ENCODE measurements at places on chromosomes 5 and 9.
A peak's percentile ranks its signal among the peaks of the same experiment; 100 is the strongest.

DNA sequence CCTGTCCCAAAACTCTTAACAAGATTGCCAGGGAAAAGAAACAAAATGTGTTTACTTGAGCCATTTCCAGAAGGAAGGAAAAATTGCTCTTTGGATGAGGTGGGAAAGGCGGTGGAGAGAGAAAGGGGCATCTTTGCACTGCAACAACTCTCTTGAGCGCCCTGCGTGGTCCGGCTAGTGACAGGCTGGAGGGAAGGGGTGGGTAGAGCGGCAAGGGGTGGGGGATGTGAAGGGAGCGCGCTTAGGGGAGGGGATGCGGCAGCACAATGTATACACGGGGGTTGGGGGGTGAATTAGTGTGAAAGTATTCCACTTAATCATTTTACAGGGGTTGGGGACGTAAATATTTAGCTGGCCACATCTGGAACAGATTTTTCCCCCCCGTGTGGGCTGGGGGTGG is 1.3 kb downstream of the FGF10 start:
- DNase-seq: no peak

DNA sequence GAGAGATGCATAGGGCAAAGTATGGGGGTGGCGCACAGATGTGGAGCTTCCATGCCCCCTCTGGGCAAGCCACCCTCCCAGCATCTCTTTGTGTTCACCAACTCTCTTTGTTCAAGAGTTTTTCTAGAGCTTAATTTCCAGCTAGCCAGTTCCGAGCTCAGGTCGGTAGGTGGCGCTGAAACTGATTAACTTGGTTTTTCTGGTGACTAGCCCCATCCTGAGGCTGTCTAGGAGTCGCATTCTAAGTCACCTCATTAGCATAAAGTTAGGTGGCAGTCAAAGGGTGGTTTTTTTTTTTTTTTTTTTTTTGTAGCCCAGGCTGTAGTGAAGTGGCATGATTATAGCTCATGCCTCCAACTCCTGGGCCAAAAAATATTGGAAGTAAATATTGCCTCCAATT is 476.4 kb downstream of the KDM4C start:
- peak; percentile 42 for DNase-seq

DNA sequence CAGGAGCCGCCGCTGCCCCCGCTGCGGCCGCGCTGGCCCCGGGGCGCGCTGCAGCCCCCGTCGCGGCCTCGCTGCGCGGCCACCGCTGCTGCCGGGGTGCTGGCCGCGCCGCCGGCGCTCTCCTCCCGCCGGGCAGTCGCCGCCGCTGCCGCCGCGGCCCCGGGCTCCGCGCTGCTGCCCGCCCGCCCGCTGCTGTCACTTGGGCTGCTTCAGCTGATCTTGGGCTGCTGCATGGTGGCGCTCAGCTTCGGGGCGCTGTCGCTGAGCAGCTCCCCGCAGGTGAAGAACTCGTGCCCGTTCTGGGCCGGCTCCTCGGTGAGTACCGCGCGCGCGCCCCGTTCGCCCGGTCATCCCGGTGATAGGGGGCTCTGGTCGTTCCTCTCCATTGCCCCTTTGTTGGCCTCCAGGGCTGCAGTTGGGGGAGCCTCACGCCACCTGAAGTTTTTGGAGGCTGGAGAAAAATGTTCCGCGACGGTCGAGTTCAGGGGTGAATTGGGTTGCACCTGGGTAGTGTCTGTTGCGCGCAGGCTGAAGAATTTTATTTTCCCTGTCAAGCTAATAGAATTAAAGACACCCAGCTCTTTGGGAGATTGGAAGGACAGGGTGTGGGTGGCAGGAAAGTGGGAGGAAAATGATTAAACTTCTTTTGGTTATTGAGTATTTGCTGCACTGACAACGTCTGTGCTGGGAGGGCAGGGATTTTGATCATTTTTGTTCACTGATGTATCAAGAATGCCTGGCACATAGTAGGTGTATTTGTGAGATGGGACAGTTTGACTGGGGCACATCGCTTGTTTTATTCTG is 596 bp downstream of the ENTREP1 start:
- DNase-seq: no peak

DNA sequence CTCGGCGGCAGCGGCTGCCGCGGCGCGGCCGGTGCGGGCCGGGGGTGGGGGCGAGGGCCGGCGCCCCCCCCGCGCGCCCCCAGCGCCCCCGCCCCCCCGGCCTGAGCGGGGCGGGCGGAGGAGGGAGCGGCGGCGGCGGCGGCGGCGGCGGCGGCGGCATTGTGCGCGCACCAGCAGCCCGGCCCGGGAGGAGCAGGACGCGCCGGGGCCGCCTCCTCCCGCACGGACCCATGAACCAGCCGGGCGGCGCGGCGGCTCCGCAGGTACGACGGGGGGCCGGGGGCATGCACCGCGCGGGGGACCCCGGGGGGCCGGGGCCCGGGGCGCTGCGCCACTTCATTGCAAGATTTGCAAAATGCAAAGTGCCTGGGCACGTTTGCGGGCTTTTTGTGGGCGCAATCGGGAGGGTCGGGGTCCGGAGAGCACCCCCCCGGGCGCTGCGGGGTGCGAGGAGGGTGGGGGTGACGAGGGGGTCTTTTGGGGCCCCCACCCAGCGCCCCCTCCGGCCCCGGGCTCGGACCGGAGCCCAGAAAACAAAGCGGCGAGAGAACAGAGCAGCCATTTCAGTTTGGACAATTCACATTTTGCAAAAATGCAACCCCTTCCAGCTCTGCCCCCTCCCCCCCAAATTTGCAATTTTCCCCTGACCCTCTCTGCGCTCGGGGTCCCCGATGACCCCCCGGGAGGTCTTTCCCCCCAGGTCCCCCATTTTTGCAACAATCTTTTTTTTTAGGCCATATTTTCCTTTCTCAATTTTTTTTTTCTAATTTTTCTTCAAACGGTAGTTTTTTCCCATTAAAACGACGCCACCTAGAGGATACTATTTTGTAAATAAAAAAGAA is at the start of gene ZNF618:
Gene ZNF618, plus strand, starts transcription at position 159 of the 842 bp plus-strand sequence. Its CDS starts 72 bp downstream, at position 231.
- DNase-seq: no peak

DNA sequence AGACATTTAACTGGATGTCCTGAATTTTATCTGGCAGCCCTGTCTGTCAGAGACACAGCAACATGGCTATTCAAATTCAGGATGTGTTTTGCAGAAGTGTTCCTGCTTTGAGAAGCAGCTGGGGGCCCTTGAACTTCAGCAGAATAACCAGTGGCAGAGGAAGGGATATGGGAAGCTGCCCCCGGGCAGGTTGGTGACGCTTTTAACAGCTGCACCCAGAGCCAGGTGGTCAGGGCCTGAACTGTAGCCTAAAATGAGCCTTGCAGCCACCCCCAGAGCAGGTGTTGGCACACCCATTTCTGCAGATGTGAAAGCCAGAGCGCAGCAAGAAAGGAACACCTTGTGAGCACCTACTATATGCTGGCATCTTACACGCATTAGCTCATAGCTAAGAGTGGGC is 128.7 kb upstream of the BOD1 start:
- no peak for DNase-seq

- no peak for DNase-seq
These were observed 51.9 kb downstream of the NEURL1B start for GRCh38 chr5:172692981-172693380.

DNA sequence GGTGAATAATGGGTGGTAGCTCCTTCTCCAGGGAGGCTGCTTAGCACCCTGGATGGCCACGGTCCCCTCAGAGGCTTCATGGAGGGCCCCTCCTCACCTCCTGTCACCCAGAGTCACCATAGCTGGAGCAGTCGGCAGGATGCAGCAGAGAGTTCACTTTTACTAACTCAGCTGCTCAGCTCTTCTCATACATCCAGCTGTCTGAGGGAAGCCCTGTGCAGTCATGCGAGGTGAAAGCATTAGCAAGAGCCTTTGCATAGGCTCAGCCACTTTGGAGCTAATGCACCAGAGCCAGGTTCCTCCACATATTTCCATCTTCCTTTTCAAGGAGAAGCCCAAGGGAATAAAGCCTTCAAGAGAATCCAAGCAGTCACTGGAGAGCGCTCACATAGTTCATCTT is 499.2 kb downstream of the BNC2 start:
- DNase-seq: no peak

GRCh38 chr5:56640763-56641406 is 174.5 kb upstream of the MAP3K1 start:
- DNase-seq: no peak

DNA sequence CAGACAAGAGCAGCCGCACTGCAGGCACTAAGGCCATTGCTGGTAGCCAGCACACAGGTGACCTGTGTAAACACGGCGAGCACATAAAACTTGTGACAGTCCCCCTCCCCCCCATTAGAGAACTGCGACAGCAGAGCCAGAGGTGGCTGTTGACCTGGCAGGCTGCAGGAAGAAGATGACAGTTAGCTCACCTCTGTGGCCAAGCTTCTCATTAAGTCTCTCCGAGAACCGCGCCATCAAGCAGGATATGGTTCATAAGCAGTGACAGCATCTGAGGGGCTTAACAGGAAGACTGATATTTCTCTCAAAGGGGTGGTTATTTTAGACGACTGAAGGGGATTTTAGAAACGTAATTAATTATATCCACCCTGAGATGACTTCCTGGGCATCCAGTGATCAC is 5.2 kb downstream of the SURF4 start:
- DNase-seq: peak; percentile 82

DNA sequence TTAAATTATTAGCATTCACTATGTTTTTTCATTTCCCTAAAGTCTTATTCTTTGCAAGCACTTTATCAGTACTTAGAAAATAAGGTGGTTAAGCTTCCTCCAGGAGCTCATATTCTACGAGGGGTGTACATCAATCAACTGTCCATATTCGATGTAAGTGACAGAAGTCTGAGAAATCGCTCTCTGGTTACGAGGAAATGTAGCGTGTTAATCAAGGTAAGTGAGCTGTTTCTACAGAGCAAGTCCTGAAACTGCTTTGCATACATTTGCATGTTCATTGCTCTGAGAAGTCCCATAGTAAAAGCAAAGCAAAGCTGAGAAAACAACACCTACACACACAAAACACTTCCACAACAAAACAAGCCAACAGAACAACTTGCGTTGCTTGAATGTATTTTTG is 893.9 kb upstream of the DMAC1 start:
- no peak for DNase-seq

- no peak for DNase-seq
These were observed 1099.7 kb downstream of the DTWD2 start for GRCh38 chr5:117888688-117889087.

- DNase-seq: no peak
These were observed 51.2 kb downstream of the MEF2C start for GRCh38 chr5:88831816-88832215.

GRCh38 chr9:131954299-131954698 is 125.4 kb downstream of the MED27 start:
- peak; percentile 26 for DNase-seq

- DNase-seq: no peak
These were observed 225.8 kb downstream of the PAX5 start for GRCh38 chr9:36808251-36808650.
